ENCODE measurements at places on chromosomes 16 and 17.

- no peak for DNase-seq
Measured at GRCh38 chr16:8907096-8907495, 24.9 kb downstream of the LITAFD start.

DNA sequence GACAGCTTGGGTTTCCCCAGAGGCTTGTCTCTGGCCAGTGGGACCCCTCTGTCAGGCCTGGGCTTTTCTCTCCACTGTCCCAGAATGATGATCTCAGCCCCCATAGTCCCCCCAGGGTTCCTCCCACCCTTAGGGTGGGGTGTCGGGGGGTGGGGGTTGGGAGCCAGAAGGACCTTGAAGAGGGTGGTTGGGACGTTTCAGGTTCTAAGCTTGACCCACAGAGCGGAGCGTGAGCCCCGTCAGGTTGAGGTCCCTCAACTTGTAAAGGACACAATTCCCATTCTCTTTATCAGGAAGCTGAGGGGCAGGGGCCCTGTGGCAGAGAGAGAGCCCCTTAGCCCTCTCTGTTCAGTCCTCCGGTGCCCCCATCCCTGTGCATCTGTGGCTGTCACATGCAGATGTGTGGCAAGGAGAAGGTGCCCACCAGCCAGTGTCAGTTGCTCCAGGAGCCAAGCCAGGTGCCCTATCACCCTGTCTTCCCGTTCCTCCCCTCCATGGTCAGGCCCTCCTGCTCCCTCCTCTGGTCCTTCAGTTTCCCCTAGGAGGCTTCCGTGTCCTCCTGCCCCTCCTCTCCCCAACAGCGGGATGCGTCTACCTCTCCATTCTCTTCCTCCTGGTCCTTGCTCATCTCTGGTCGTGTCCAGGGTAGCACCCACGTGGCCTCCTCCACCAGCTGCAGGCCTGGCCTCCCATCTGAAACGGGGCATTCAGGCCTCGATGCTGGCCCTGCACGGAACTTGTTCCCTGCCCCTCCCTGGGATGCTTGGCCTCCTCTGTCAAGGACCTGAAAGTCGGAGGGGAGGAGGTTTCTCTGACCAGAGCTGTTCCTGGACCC, 1.5 kb upstream of the NTN3 start:
- no peak for DNase-seq

DNA sequence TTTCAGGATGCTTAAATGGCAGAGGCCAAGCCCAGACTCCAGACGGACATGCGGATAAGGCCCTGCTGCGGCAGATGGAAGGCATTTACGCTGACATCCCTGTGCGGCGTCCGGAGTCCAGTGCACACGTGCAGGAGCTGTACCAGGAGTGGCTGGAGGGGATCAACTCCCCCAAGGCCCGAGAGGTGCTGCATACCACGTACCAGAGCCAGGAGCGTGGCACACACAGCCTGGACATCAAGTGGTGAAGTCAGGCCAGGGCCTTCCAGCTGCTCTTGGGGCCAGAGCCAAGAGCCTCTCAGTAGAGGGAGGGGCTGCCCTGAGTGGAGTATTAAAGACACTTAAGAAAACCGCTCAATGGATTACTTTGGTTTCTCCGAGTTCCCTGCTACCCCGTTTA, 29.4 kb downstream of the NARF start:
- no peak for DNase-seq

- DNase-seq: no peak
Measured at GRCh38 chr16:590815-591200, 942 bp downstream of the RAB40C start.

GRCh38 chr16:27287051-27287811, 18.7 kb upstream of the NSMCE1 start:
- DNase-seq: no peak

DNA sequence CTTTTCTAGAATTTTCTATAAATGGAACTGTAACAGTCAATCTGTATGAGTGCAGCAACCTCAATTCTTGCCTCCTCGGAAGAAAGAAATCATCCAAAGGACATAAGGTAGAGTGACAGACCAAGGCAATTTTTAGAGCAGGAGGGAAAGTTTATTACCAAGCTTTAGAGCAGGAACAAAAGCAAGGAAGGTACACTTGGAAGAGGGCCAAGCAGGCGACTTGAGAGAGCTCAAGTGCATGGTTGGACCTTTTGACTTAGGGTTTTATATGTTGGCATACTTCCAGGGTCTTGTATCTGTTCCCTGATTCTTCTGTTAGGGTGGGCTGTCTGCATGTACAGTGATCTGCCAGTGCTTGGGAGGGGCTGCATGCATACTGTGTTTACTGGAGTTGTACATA, 50.3 kb downstream of the SCNN1G start:
- no peak for DNase-seq

GRCh38 chr17:74276051-74276476, 2.0 kb downstream of the DNAI2 start:
- DNase-seq: no peak

- DNase-seq: peak; percentile 5
Measured at GRCh38 chr16:64225036-64225435, 896.8 kb downstream of the CDH11 start.

GRCh38 chr17:28572259-28573039, 1.1 kb upstream of the PIGS start:
- DNase-seq: no peak

GRCh38 chr16:19857593-19858339, 26.9 kb downstream of the GPRC5B start:
- DNase-seq: no peak

- DNase-seq: no peak
Measured at GRCh38 chr16:88720396-88720970, 14.2 kb downstream of the CTU2 start.

- no peak for DNase-seq
Measured at GRCh38 chr16:1556254-1556653, 22.8 kb downstream of the TMEM204 start.

GRCh38 chr16:27576729-27577128, 26.8 kb downstream of the KATNIP start:
- DNase-seq: no peak

GRCh38 chr16:49453021-49453420, 79.4 kb downstream of the C16orf78 start:
- DNase-seq: no peak

GRCh38 chr17:62704381-62704971, 77.0 kb downstream of the MRC2 start:
- no peak for DNase-seq

DNA sequence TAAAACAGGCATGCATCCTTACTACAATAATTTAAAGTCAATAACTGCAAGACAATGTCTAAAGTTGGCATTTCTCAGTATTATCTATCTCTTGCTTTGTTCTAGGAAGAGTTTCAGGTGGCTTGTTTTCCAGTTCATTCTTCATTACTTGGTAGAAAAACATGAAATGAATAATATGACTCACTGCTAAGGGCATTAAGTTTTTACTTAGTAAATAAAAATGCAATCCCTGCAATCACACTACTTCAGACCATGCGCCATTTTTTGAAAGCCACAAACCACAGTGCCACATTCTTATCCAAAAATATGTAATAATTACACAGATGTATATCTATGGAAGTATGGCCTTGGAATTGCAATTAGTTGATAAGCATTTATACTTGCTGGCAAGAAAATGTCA, 55.4 kb downstream of the CREBBP start:
- DNase-seq: no peak

- DNase-seq: peak; percentile 81
Measured at GRCh38 chr16:85055493-85056210, 28.1 kb downstream of the KIAA0513 start.

DNA sequence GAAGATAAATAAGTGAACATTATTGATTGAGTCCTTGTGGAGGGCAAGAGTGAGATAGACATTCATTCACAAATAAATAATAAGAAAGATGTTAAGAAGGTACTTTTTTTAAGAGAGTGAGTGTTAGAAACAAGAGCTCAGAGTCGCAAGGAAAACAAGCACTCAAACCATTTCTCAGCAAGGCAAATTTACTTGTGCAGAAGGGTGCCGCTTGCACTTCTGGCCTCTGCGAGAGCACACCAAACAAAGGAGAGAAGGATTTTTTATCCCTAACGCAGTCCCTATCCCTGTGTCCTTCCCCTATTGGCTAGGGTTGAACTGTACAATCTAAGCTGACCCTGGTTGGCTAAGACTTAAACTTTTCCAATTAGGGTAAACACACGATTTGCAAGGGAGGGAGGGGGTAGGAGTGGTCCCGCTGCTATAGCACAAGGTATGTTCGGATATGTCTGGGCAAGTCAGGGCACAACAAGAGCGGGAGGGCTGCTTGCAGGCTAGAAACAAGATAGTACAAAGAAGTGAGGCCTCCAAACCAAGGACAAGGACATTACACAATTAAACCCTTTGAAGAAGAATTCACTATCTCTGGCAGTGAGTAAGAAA, 156.2 kb downstream of the PPM1E start:
- DNase-seq: no peak

- DNase-seq: no peak
Measured at GRCh38 chr17:76261421-76262215, 3.5 kb upstream of the UBALD2 start.

DNA sequence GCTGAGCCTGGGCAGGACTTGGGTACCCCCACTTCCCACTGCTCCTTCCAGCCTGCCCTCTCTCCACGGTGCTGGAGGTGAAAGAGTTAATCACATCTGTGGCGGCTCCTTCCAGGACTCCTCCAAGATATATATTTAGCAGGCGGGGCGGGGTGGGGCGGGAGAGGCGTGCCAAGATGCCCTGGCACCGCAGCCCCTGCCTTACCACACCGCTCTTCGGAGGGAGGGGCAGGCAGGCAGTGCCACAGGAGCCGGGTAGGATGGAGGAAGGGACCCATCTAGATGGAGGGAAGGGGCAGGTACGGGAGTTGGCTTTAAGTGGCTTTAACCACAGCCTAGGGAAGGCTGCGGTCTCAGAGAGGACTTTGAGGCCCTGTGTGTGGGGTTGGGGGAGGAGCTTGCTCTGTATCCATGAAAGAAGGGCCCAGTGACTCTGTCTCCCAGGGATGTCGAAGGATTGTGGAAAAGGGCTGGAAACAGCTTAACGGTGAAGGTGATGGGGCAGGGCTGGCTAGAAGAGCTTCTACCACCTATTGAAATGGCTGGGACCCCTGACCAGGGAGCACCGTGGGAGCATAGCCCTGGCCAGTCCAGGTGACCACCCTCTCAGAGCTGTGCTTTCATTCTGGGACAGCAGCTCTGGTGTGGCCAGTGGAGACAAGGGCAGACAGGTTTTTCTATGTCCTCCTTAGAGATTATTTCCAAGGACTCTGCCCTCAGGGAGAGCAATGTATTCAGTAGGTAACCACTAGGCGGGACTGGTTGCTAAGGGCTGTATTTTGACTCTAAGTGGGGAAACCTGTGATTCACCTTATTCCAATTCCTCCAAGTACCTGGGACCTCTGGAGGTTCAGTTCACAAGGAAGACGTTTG, 13.0 kb downstream of the GPR142 start:
- peak; percentile 86 for DNase-seq

DNA sequence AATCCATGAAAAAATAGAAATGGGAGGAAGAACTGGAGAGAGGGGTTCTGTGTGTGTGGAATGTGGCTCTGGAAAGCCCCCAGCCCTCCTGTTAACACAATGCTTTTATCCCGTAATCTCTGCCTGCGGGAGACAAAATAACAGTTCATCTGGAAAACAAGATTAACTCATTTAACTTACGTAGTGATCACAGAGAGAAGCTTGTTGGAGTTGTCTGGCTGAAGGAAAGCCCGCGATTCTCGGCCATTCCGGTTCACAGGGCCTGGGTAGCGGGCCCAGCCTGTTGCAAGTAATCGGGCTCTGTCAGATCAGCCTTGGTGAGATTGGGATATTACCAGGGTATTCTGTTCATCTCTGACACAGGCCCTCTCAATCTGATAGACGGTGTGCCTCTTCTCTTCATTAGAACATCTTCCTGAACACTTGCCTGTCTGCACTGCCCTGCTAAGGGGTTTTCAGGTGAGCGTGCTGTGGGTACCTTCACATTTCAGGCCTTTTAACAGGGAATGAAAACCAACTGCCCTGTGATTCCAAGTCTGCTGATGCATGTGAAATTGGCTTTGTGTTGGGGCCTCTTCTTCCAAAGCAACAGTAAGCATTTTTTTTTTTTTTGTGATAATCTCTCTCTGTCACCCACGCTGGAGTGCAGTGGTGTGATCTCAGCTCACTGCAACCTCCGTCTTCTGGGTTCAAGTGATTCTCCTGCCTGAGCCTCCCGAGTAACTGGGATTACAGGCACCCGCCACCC, 609.9 kb downstream of the WWOX start:
- no peak for DNase-seq

DNA sequence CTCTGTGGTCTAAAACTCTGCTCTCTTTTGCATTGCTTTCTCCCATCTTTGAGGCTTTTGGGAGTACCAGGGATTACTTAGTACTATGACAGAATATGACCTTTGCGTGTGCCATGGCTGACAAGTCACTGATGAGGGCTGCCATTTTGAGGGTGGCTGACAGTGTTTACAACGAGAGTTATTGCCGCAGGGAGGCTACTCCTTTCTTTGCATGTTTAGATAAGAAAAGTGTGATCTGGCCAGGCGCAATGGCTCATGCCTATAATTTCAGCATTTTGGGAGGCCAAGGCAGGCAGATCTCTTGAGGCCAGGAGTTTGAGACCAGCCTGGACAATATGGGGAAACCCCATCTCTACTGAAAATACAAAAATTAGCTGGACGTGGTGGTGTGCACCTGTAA, 77.5 kb downstream of the GSG1L start:
- DNase-seq: no peak

DNA sequence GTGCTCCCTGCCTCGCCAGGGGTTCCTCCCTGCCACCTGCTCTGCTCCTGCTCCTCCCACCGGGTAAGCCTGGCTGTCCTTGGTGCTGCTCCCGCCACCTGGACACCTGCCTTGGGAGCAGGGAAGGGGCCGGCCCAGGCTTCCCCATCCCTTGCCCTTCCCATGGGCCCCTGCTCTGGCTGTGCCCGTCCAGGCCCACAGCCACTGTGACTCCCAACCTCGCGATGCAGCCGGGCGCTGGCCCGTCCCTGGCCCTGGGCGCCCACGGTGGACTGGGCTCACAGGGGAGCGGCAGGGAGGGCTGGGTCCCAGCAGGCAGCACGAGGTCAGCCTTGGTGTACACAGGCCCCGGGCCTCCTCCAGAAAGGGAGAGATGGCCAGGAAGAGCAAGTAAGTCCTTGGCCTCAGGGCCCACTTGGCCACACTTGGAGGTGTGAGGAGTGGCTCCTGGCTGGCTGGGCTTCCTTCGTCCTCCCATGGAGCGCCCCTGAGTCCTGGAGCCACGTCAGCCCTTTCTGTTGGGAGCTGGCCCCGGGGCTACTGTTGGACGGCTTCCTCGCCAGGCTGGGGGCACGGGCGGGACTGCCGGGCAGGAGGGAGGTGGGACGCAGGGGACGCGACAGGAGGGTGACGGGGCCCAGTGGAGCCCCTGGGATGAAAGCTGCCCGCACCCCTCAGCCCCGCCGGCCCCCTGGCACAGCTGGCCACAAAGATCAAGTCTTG, 15.3 kb downstream of the ENGASE start:
- DNase-seq: no peak
